Smooth muscle cell of the coronary artery (primary cell): ENCODE measurements at places on chromosomes 5 and 9. TPM values are rescaled to one million over a fixed set of nuclear protein-coding genes. Genes with fewer than 3 reads are reported as not detected.

The RECK gene
- 39.6 and 44.8 TPM in 2 replicates for total RNA-seq

The MCTP1 gene
- 0.23 and 6.4 TPM in 2 replicates for total RNA-seq

The PCDHA6 gene
- total RNA-seq, result 0.53 and 2.9 TPM in 2 replicates

The WNK2 gene
- total RNA-seq, result under 0.01 TPM in 1 of 2 replicates, not detected in the other

The PAIP1 gene
- 17.6 and 62.6 TPM in 2 replicates for total RNA-seq

The ZNF366 gene
- under 0.01 and 0.12 TPM in 2 replicates for total RNA-seq

The BAAT gene
- not detected in 2 replicates for total RNA-seq

The CSF2 gene
- not detected in 2 replicates for total RNA-seq

The CYSRT1 gene
- 0.12 and 0.30 TPM in 2 replicates for total RNA-seq

The GAPT gene
- not detected in 2 replicates for total RNA-seq

The PTPRD gene
- total RNA-seq, result 5.4 and 19.3 TPM in 2 replicates

The SCGB3A2 gene
- 0.15 TPM in 1 of 2 replicates, not detected in the other for total RNA-seq

The PDCD1LG2 gene
- 4.3 and 6.6 TPM in 2 replicates for total RNA-seq

The AK8 gene
- total RNA-seq, result 0.15 and 0.23 TPM in 2 replicates

The FBXL7 gene
- total RNA-seq, result 3.4 and 3.5 TPM in 2 replicates

The CDX1 gene
- 0.12 and 0.15 TPM in 2 replicates for total RNA-seq

The FGF10 gene
- not detected in 2 replicates for total RNA-seq

The TTF1 gene
- total RNA-seq, result 8.4 and 8.5 TPM in 2 replicates

The ABHD17B gene
- total RNA-seq, result 10.6 and 14.3 TPM in 2 replicates

The ADAMTS2 gene
- 67.2 and 67.6 TPM in 2 replicates for total RNA-seq

The BTNL8 gene
- total RNA-seq, result under 0.01 TPM in 1 of 2 replicates, not detected in the other

The FBP2 gene
- not detected in 2 replicates for total RNA-seq

The TAL2 gene
- total RNA-seq, result 0.23 TPM in 1 of 2 replicates, not detected in the other
